Renal cortical epithelial cell (primary cell): ENCODE measurements at places on chromosomes 1 and 21. TPM values are rescaled to one million over a fixed set of nuclear protein-coding genes. Genes with fewer than 3 reads are reported as not detected.
A peak's percentile ranks its signal among the peaks of the same experiment; 100 is the strongest.

DNA sequence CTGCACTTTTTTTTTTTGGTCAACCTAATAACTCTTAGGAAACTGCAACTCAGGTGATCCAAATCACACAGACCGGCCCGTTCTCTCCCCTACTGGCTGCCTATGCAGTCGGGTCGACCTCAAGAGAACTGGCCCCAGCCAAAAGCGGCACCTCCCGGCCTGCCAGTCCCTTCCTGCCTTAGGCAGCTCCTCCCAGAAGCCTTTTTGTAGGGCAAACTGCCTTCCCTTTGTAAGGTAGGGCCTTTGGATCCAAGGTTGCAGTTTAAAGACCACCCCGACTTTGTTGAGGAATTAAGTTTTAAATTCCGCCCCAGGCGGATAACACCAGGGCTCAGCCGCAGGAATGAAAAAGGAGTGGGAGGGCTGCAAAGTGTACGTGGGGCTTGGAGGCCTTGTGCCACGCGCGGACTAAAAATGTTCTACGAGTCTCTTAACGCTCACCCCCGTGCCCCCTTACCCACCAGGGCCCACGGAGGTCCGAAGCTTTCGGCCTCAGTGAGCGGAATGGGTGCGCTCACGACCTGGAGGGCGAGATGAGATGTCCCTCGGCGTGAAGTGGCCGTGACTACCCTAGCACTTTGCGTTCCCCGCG is 642 bp upstream of the ST3GAL3 start:
- DNase-seq: no peak

GRCh38 chr1:242147096-242147976 is 148.4 kb upstream of the MAP1LC3C start:
- DNase-seq: peak; percentile 69

The CDCA8 gene
- 1.3 and 6.8 TPM in 2 replicates for total RNA-seq

The MTMR11 gene
- 5.6 and 7.3 TPM in 2 replicates for total RNA-seq

The IFT25 gene
- total RNA-seq: 20.5 and 23.7 TPM in 2 replicates

The MFN2 gene
- total RNA-seq: 56.6 and 80.5 TPM in 2 replicates
